ENCODE measurements at places on chromosomes 7 and 10.

DNA sequence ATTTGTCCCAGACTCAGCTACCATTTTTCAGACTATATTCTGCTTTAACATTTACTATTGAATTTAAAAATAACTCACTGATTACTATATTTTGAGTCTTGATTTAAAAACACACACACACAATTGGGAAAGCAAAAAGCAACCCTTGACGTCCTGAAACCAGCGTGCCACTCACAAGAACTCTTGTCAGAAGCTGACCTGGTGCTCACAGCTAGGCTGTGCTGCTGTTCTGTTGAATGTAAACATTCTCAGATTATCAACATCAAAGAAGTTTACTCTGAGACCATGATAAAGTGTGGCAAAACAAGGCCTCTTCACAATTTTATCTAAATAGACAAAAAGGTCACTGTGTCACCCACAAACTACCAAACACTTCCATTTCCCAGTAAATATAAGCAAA lies 62.6 kb upstream of the CACNA2D1 start:
- no peak for DNase-seq

DNA sequence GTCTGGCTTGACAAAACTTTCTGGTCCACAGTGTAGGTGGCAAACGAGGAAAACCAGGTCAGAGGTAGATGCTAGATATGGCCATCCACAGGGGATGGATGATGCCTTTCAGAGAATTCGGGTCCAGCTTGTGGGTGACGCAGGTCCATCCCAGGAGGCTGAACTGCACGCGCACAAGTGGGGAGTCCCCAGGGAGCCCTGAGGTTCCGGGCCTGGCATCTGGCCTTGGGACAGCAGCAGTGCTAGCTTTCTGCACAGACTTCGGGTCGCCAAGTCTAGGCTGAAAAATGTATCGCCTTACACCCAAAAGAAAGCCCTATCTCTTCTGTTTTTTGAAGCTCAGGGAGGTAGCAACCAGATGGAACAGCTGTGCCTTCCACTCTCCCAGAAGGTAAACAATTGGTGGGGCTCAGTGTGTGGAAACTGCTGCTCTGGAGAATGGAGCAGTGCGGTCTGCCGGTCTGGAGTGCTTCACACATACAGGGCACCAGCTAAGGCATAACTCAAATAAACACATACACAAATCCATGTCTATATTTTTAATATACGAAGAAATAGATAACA lies 119.3 kb upstream of the ACBD5 start:
- DNase-seq = no peak

DNA sequence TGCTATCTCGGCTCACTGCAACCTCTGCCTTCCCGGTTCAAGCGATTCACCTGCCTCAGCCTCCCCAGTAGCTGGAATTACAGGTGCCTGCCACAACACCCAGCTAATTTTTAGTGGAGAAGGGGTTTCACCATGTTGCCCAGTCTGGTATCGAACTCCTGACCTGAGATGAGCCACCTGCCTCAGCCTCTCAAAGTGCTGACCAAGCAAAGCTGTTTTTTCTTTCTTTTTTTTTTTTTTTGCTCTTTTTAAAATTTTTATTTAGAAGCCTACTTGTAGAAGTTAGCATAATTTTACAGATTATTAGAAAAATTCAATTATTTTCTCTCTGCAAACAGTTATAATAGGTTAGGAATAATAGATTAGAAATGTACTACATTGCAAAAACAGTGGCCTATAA lies 1.2 kb upstream of the FGFBP3 start:
- no peak for DNase-seq

- no peak for DNase-seq
These were observed 169.9 kb downstream of the RNF133 start for GRCh38 chr7:122528879-122529481.

- no peak for DNase-seq
These were observed 81.0 kb upstream of the LRRC4 start for GRCh38 chr7:128112018-128112780.

Measured in activated T-helper 9 cell treated with anti-CD3 and anti-CD28 coated beads, Interleukin-2, amount 50 U/mL, for 16 hours (primary cell).